ENCODE measurements at places on chromosomes 11 and 22.

- DNase-seq = no peak
These were observed 11.2 kb downstream of the WNT11 start for GRCh38 chr11:76194872-76195668.

DNA sequence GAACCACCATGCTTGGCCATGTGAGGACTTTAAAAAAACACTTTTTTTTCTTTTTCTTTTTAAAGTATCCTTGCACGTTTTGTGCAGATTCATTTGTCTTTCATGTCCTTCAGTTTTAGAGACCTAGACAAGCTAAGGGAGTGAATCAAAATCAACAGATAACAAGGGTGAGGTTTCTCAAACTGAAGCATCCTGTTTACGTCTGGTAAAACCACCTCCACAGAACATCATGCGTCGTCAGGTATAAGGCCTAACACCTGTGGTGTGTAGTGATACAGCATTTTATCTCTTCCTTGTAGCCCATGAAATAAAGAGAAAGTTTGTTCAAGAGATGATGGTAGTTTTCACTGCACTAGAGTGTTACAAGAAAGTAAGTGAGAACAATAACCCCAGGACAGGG lies 26.3 kb upstream of the CSF2RB start:
- no peak for DNase-seq

- DNase-seq = peak; percentile 6
These were observed 8.6 kb downstream of the MUC5B start for GRCh38 chr11:1231396-1232020.

DNA sequence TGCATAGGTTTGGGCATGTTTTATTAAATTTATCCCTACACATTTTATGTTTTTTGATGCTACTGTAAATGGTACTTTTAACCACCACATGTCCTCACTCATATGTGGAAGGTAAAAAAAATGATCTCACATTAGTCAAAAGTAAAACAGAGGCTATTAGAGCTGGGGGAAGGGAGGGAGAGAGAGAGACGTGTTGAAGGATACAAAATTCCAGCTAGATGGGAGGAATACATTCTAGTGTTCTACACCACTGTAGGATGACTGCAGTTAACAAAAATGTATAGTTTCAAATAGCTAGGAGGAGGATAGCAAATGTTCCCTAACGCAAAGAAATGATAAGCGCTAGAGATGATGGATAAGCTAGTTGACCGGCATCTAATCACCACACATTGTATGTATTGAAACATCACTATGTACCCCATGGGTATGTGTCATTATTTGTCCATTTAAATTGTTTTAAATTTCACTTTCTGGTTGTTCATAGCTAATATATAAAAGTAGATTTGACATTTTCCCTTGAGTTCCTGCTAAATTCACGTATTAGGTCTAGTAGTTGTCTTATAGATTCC lies 9.9 kb upstream of the GNB1L start:
- no peak for DNase-seq

- no peak for DNase-seq
These were observed 12.4 kb upstream of the BRSK2 start for GRCh38 chr11:1377231-1377780.
